ENCODE measurements at places on chromosomes 16 and 17.

DNA sequence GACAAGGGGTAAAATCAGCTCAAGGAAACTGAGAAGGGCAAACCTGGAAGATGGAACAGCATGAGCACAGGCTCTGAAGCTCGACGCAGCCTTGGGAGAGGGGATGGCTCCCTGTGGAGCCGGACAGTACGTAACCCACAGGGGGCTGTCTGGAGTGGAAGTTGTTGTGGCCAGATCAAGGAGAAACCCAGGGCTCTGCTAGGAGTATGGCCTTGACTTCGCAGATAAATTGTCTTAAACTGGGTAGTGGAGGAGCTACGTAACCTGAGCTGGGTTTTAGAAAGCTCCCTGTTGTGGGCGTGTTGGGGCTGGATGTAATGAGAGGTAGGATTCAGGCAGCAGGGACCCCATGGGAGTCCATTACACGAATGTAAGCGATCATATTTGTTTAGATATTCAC lies 25.5 kb upstream of the AXIN2 start:
- no peak for DNase-seq

GRCh38 chr16:78458588-78458987 lies 359.1 kb downstream of the WWOX start:
- no peak for DNase-seq

- no peak for DNase-seq
Measured at GRCh38 chr16:77273-77806, 685 bp upstream of the MPG start.

- no peak for DNase-seq
Measured at GRCh38 chr17:79042421-79043190, 18.6 kb downstream of the C1QTNF1 start.

GRCh38 chr16:65297453-65297852 lies 175.6 kb upstream of the CDH11 start:
- no peak for DNase-seq

DNA sequence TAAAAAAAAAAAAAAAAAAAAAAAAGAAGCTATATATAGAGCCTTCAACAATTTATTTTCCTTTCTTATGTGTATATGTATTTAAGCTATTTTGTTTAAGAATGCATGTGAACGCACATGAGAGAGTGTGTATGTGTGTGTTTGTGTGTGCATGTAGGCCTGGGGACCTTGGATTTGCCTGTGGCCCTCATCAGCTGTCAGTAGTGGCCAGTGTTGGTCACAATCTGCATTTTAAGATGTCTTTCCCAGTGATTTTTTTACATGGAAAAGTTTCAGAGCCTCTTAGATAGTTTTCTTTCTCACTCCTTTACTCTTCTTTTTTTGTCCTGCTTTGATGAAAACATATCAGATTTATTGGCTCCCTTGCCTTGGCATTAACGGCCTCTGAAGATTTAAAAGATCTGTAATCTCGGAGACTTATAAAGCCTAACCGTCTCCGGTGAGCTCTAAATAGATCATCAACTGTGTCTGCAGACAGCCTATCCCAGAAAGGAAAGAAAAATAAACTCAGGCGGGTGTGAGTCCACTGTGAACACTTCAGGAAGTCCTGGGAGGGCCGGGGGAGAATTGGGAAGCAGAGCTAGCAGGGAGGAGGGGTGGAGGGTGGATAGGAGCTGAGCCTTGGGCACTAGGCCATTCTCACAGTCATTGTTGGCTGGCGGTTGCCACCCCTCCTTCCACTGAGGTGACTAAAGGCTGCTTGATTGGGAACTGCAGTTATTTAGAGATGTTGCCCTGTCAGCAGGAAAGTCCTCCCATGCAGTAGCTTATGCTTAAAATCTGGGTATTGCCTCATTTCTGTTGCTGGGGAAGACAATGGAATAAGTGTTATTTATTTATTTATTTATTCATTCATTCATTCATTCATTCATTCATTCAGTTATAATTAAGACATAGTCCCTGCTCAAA lies 86.8 kb downstream of the WWP2 start:
- no peak for DNase-seq

GRCh38 chr17:35930211-35931065 lies at the start of gene RDM1:
Gene RDM1 (minus strand): TSS chr17:35930773. CDS start chr17:35930727, 46 bp downstream.
- DNase-seq: peak; percentile 24

DNA sequence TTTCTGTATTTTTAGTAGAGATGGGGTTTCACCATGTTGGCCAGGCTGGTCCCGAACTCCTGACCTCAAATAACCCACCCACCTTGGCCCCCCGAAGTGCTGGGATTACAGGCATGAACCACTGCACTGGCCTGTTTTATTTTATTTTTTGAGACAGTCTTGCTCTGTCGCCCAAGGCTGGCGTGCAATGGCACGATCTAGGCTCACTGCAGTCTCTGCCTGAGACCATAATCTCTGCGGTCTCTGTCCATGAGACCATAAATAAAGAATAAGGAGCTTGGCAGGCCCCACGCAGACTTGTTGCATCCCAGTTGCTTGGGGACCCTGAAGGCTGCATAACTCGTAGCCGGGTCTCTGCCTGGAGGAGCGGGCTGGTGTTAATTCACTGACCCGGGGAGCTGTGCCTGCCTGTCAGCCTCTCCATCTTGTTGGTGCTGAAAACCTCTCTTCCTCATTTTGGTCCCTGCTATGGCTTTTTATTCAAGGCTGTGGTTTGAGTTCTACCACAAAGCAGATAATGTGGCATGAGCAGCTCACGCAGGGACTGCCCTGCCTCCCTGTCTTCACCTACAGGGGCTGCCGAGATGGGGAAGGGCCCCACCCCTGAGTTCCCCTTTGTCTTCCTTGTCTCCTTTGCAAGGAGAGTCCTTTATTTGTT lies 82.1 kb downstream of the MSI2 start:
- no peak for DNase-seq

- no peak for DNase-seq
Measured at GRCh38 chr17:37109731-37110710, 161.3 kb downstream of the AATF start.

- no peak for DNase-seq
Measured at GRCh38 chr16:68762996-68763756, 26.1 kb downstream of the CDH1 start.

GRCh38 chr17:80492343-80493136 lies 16.1 kb upstream of the NPTX1 start:
- DNase-seq: no peak

DNA sequence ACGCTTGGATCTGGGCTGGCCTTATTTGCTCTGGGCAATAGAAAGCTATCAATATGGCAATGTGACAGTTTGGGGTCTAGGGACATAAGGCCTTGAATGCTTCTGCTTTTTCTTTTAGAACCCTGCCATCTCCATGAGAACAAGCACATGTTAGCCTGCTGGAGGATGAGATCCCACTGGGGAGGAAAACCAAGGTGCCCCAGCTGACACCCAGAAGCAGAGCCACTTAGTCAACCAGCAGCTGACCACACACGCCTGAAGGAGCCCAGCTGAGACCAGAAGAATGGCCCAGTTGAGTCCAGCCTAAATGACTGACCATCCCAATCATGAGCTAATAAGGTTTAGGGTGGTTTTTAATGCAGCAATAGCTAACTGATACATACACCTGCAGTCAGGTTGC lies 171.2 kb downstream of the AHSP start:
- DNase-seq: no peak

DNA sequence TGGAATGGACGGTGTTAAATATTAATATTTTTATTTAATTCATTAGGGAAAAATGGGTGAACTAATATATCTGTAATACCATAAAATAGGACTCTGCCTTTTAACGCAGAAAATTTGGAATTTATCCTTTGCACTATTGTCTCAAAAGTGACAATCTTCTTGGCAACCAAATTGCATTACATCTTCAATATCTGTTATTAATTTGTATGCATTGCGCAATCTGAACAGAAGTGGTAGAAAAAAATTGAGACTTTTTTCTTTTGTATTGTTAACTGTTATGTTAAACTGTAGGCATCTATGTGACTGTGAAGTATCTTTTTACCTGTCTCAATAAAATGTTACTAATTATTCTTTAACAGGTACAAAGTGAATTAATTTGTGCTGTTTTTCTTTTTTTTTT lies 55.6 kb downstream of the PPM1E start:
- no peak for DNase-seq

DNA sequence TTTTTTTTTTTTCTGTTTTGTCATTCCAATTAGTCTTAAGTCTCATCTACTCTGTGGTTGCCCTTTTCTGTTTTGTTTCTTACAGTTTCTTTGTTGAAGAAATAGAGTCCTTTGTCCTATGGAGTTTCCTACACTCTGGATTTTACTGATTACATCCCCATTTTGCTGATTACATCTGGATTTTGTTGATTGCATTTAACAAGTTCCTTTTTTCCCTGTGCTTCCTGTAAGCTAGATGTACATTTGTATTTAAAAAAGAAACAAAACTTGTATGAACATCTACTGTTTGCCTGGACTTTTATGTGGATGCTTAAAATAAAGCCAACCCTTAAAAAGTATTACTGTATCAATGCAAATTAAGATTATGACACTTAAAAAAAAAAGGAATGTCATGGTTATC lies 147.6 kb downstream of the CHD9 start:
- DNase-seq: no peak

- DNase-seq: no peak
Measured at GRCh38 chr16:49049191-49049590, 232.4 kb downstream of the CBLN1 start.

DNA sequence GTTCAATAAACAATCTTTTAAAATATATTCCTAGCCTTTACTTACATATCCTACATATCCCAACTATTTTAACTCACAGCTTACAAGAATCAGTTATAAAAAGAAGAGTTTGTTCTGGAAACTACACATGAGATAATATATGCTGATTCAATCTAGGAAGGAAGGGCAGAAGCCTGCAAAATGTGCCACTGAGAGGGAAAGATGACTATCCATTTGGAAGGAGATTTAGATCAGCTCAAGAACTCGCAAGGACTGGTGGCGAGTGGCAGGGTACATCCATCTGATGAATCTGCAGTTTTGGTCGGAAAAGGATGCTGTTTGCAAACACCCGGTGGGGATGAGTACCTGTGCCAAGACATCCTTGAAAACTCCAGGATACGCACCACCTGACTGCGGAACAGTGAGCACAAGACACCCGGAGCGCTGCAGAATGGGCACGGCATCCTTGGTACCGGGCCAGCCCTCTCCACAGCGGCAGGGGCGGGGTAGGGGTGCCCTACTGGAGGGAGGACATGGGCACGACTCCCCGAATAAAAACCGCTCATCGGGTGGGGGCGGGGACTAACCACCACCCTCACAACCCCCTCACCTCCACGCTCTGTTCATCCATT lies 723 bp downstream of the TRIM37 start:
- peak; percentile 30 for DNase-seq

DNA sequence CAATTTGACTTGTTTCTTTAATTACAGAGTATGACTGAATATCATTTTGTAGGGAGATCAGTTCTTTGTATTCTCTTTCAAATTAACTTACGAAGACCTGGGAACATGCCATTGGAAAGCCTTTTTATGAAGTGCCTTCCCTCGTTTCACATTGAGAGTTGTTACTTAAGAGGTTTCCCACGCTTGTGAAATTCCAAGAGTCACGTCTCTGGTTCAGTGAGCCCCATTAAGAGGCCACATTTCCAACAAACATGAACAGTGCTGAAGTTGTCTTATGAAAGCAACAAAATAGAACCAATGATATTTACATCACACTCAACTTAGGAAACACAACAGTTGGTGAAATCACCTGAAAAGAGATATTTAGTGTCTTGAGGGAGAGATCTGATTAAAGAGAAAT lies 334.1 kb downstream of the TOX3 start:
- no peak for DNase-seq

DNA sequence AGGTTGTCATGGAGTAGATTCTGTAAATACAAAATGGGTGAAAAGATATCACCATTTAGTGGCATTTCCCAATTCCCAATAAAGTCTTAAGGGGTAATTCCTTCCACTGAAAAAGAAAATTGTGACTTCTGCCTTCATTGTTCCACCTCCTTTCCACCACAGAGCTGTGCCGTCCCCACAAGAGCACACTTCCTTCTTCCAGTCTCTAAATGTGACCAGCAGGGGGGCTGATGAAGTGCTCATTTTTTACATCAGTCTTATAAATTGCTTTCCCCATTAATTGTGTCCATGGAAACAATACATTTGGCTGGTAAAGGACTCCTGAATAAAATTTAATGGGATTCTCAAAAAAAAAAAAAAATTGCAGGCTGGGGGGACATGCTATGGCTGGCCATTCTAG lies 260.8 kb upstream of the PSMD7 start:
- DNase-seq: no peak

All from NCI-H2029 treated with DMSO at 0.1 percent for 48 hours (cell line).